Thoracic aorta (tissue), 2 donors: ENCODE measurements at places on chromosomes 1 and 21. TPM values are rescaled to one million over a fixed set of nuclear protein-coding genes. Genes with fewer than 3 reads are reported as not detected.

DMBX1 gene
- not detected for total RNA-seq

CLDN17 gene
- not detected for total RNA-seq

ZNF362 gene
- total RNA-seq: 55.4 TPM

DNA sequence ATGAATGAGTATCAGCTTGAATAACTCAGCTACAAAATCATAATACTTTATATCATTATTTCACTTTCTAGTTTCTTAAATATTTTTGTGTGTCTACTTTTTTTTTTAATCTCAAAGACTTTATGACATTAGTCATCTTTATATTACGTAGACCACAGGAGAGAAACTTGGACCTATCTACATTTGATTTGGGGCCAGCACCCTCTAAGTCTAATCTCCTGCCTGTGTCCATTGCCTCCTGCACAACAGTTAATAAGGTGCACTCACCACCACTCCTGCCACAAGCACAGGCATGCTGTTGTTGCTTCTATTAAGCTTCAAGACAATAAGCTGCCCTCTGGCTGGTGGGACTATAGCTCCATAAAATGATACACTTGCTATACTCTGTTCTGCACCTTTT lies 70.4 kb downstream of the DIRAS3 start:
- no peak for DNase-seq

DNA sequence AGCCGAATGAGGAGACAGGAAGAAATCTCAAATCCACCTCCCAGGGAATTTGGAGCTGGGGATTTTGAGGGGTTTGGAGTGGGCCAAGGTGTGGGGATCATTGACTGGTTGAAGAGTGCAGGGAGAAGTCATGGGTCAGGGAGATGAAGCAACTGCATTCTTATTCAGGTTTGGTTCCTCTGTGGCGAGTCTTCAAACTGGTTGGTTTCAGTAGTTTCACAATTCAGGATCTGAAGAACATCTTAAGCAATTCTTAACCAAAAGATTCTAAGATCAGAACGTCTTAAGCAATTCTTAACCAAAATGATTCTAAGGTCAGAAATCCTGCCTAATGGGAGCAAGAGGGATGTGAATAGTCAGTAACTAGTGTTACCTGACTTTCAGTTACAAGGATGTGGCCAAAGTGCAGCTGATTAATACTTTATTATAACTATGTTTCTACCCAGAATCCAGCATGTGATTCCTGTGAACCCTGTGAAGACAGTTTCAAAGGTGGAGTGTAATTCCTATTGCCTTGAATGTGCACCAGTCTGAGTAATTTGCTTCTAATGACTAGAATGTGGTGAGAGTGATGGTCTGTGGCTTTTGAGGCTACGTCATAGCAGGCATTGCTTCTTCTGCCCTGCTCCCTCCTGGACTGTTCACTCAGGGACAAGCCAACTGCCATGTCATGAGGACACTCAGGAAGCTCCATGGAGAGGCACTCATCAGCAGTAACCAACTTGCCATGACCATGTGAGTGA lies 61.2 kb downstream of the OLFML3 start:
- DNase-seq: no peak

DNA sequence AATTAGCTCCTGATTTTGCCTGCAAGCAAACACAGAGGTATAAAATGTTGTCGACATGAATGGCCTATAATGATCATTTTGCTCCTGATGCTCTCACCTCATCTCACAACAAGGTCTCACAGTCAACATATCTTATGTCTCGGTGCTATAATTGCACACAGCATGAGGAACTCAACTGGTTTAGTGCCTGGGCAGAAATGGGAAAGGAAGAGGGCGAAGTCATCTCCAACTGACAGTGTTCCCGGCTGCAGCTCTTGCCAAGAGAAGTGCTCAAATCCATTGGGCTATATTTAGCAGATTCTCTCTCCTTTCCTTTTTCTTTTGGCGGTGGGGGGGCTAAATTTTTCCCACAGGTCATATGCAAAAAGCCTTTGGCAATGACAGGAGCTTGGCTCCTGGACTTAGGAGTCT lies 53.0 kb downstream of the SLC45A1 start:
- DNase-seq: no peak

- DNase-seq: no peak
Observed at GRCh38 chr1:5221451-5221850, 567.0 kb downstream of the AJAP1 start.

DNA sequence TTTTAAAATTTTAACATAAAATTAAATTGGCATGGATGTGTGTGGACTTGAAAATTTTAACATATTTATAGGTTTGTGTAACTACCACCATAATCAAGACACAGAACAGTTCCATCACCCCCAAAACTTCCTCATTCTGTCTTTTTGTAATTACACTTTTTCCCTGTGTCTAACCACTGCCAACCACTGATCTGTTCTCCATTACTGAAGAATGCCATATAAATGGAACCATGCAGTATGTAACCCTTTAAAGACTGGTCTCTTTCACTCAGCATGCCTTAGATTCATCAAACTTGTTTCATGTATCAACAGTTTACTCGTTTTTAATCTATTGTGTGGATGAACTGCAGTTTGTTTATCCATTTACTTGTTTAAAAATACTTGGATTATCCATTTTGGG lies 13.0 kb upstream of the AHCYL1 start:
- DNase-seq: no peak

DNA sequence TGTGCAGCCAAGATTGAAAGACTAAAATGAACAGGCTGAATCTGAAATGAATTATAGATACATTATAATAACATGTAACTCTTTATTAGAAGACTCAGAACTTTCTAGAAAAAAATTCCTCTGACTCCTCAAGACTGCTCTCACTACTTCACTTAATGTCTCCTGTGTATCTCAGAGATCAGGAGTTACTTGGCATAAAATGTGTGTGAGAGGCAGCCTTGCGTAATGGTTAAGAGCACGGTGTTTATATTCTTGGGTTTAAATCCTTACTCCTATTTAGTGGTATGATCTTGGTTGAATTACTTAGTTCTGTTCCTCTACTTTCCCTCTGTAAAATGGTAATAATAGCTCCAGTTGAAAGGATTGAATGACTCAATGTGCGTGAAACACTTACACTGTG lies 634.9 kb downstream of the LTN1 start:
- DNase-seq: no peak

DNA sequence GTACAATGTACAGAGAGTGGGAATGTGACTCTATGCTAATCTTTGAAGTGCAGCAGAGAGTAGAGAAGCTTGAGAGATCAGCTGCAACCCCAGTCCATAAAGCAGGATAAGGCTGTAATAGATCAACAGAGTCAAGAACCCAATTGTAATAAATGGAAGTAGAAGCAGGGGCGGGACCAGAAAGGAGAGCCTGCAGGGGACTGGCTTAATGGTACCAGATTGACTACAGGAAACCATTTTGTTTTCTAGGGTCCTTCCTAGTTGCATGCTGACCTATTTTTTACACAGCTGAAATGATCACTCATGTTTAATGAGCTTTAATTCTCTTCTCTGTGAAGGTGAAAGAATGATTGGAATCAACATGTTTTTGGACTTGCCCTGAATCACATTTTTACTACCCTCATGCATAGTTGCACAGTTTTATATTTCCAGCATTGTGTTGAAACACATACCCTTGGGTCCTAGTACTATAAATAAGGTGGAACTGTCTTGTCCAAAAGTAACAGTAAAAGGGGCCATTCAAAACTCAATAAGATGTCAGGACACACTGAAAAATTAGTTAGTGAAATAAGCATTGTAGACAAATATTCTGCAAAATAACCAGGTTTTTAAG lies 69.8 kb downstream of the GPR88 start:
- DNase-seq: no peak

- DNase-seq: no peak
Observed at GRCh38 chr1:221772117-221772516, 30.2 kb upstream of the DUSP10 start.

DNA sequence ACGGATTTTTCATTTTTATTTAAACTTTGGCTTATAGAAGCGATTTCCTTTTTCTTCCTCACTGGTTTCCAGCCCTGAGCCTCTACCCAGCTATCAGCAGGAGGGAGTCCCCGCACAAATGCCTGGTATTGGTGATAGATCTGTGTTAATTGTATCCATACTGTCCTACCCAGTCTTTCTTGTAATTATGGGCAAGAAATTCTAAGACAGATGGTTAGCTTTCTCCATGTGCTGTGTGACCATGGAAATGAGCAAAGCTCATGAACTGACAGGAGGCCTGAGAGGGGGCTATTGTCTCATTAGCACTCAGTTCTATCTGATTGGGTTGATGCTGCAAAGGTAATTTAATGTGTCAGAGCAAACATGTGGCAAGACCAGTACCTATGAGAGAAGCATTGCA lies 108.1 kb upstream of the IVNS1ABP start:
- DNase-seq: no peak

- DNase-seq: no peak
Observed at GRCh38 chr1:113041569-113042284, 31.3 kb upstream of the LRIG2 start.

DNA sequence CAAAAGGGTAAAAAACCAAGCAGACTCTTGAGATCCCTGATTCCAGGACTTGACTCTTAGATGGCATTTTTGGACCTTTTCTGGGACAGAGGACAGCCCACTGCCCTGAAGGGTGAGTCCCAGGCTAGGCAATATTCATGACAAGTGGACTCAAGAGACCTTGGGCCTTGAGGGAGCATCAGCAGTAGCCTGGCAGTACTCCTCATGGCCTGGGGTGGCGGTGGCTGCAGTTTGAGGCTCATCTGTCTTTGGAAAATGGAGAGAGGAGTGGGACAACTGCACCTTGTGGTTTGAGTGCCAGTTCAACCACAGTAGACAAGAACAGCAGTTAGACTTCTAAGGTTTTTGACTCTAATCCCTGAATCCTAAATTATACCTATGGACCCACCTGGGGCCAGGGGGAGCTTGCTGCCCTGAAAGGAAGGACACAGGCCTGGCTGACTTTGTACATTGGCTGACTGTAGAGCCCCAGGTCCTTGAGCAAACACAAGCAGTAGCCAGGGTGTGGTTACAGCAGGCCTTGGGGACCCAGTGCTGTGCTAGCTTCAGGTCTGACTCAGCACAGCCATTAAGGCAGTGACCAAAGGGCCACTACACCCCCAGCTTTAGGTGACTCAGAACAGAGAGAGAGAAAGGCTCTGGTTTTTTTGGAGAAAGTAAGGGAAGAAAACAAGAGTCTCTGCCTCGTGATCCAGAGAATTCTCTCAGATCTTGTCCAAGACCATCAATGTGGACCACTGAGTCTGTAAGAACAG lies 1023.2 kb downstream of the KCNT2 start:
- DNase-seq: no peak

- no peak for DNase-seq
Observed at GRCh38 chr1:161180639-161181038, 3.3 kb upstream of the B4GALT3 start.

DNA sequence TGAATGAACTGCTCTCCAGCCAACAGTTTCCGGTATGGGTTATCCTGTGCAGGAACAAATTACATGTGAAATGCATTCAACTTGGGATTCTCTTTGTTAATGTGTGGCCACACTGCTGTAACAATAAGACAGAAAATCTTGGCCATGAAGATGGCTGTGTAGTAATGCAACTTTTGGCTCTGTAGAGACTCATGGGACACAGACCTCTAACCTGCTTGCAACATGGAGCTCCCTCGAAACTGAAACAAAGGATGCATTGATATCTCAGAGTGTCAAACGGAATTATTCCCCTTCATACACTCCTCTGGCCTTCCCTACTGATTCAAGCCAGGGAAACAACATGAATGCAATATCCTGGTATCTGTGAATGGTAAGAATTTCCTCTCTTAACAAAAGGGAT lies 559.3 kb upstream of the ZRANB2 start:
- DNase-seq: no peak
